ENCODE measurements at places on chromosomes 4 and X.

- no peaks in the 10 kb centered on the region for H3K4me1 ChIP-seq
- no peaks in the 10 kb centered on the region for H3K36me3 ChIP-seq
- H3K27ac ChIP-seq: no peak overlapping the region
- DNase-seq: no peak
- no peak overlapping the region for H3K4me3 ChIP-seq
Observed at GRCh38 chr4:60948008-60948407, 252.1 kb upstream of the ADGRL3 start.

DNA sequence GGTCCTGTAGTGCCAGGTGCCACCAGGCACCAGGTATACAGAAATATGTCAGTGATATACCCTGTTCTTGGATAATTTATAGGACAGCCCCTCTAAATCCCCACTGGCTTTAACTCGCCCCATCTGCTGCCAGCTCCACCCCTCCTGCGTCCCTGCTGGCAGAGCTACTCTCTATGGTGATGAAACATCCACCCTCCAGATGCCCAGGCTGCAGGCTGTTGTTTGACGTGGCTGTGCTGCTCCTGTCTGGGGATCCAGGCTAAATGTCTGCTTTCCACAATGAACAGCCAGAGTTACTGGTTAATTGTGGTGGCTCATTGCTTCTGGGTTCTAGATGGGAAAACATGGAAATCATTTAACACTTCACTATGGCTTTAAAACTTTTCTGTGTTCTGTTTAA lies 12.9 kb downstream of the NHSL2 start:
- no peaks in the 10 kb centered on the region for H3K36me3 ChIP-seq
- H3K27me3 ChIP-seq: no peaks in the 10 kb centered on the region
- no peak overlapping the region for H3K4me3 ChIP-seq
- H3K27ac ChIP-seq: no peak overlapping the region
- H3K4me1 ChIP-seq: no peaks in the 10 kb centered on the region

GRCh38 chrX:92247076-92247475 lies 467.9 kb downstream of the PCDH11X start:
- no peaks in the 10 kb centered on the region for H3K4me1 ChIP-seq
- DNase-seq: no peak
- H3K27me3 ChIP-seq: no peaks in the 10 kb centered on the region
- H3K4me3 ChIP-seq: no peak overlapping the region

DNA sequence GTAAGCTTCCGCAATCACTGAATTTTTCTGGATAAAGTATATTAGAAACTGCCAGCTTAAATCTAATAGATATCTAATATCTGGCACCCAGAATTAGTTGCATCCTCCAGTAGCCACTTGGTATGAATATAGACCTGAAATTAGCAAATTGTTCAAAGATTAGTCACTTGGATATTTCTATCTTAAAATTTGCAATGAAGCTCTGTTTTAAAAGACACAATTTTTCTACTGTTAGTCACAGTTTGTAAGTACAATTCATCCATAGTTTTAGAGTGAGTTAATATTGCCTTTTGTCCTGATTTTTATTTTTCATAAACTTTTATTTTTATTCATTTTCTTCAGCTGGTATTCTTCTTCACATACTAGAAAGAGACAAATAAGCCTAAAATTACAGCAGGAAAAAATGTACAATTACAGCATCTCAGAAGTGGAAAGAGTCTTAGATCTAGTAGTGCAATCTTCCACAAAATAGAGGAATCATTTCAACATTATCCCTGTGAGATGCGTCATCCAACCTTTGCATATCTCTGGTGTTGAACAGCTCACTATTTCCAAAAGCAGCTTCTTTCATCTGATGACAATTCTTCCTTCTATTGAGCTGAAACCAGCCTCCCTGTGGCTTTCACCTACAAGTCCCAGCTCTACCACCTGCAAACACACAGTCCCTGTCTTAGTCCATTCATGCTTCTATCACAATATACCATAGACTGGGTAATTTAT lies 190.0 kb upstream of the AR start:
- H3K36me3 ChIP-seq: no peaks in the 10 kb centered on the region
- H3K27me3 ChIP-seq: no peaks in the 10 kb centered on the region
- DNase-seq: no peak
- no peaks in the 10 kb centered on the region for H3K4me1 ChIP-seq
- H3K27ac ChIP-seq: no peak overlapping the region
- no peak overlapping the region for H3K4me3 ChIP-seq

DNA sequence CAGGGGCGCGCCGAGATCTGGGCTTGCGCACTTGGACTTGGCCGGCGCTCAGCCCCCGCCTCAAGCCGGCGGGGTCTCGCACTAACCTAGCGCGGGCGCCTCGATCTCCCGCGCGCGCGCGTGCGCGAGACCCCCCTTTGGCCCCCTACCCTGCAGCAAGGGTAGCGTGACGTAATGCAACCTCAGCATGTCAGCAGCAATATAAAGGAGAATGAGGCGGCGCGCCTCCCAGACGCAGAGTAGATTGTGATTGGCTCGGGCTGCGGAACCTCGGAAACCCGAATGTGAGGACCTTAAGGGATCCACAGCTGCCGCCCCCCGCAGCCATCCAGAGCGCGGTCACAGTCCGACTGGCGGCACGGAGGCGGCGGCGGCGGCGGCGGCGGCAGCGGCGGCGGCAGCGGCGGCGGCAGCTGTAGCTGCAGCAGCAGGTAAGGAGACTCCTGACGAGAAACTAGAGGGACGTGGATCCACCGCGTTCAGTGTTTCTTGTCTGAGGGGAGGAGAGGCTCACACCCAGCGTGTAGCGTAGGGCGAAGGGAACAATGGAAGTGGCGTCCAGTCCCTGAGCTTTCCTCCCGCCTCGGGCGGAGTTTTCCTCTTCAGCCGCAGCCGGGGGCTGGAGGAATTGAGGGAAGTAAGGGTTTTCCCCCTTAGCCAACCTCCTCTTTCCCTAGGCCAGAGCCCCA lies at the start of the genes SATL1 and ZNF711:
Gene SATL1, minus strand, starts transcription at position 19 of the 689 bp plus-strand sequence. CDS start 134,811 bp downstream, outside the sequence.
Gene ZNF711, plus strand, starts transcription at position 231 of the 689 bp plus-strand sequence. CDS start 3,582 bp downstream, outside the sequence.
- H3K27me3 ChIP-seq: no peaks in the 10 kb centered on the region
- peak; percentile 59 for DNase-seq
- no peak within 1 kb of the TSS for H3K27ac ChIP-seq
- peaks cover 2% of the 10 kb centered on the region for H3K4me1 ChIP-seq
- no peaks in the 10 kb centered on the region for H3K36me3 ChIP-seq
- H3K4me3 ChIP-seq: peak within 1 kb of the TSS; percentile 42
